Amygdala (tissue), 56 donors: ENCODE measurements at places on chromosomes 7 and 10.

- DNase-seq, result no peak
Measured at GRCh38 chr10:124481717-124482116, 20.1 kb downstream of the LHPP start.

DNA sequence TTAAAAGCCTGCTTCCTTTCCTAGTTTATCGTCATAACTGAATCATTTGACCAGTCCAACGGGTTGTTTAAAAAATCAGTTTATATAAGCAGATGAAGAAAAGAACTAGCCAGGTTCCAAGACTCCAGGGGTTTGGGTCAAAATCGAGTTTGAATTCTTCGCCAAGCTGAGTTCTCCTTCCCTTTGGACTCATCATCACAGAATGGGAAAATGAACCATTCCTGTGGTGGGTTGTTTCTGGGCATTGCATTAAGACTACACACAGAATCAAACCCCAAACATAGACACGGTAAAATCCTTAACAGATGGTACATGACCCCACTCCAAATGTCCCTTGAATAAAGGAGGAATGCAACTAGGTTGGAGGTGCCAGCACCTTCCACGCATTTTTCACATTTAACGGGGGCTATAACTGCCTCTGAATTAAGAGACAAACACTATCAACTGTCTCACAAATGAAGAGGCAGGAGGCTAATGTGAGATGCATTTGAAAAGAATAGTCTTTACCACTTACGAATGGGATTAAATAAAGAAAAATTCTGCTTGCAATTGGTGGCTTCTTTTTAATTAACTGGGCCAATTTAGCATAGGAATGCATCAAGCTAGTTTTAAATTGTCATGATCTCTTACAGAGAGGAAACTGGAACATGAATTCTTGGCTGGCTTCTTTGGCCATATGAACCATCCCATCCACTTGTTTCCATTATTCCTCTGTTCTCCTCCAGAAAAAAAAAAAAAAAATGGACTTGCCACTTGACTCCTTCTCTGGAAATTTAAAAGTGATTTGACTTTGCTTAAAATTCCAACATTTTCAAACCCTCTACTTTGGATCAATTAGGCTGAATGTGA, 61.1 kb downstream of the CHST15 start:
- no peak for DNase-seq

GRCh38 chr7:73373741-73374140, 45.8 kb downstream of the FKBP6 start:
- DNase-seq, result no peak

DNA sequence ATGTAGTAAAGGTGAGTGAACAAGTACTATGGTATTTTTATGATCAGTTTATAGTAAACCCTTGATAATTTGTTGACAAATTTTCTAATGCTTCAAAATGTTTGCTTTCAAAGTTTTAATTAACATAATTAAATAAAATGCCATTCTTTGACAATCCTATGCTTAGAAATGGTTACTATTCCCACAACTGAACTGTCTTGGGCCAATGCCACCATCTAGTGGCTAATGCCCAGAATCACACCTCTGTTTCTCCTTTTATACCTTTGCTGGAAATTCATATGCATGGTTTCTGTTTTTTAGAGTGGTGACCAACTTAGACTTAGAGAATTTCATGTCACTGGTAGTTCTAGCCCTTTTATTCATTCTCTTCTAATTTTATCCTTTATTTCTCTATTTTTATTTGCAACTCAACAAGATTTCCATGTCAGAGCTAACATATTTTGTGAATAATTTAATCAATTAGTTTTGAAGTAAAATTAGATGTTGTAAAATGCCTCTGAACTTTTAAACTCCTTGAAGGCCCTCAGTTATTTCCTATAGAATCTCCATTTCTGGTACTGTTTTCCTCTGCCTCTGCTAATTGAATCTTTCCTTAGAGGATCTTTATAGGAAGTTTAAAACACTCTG, 31.1 kb downstream of the PCGF5 start:
- DNase-seq, result no peak

DNA sequence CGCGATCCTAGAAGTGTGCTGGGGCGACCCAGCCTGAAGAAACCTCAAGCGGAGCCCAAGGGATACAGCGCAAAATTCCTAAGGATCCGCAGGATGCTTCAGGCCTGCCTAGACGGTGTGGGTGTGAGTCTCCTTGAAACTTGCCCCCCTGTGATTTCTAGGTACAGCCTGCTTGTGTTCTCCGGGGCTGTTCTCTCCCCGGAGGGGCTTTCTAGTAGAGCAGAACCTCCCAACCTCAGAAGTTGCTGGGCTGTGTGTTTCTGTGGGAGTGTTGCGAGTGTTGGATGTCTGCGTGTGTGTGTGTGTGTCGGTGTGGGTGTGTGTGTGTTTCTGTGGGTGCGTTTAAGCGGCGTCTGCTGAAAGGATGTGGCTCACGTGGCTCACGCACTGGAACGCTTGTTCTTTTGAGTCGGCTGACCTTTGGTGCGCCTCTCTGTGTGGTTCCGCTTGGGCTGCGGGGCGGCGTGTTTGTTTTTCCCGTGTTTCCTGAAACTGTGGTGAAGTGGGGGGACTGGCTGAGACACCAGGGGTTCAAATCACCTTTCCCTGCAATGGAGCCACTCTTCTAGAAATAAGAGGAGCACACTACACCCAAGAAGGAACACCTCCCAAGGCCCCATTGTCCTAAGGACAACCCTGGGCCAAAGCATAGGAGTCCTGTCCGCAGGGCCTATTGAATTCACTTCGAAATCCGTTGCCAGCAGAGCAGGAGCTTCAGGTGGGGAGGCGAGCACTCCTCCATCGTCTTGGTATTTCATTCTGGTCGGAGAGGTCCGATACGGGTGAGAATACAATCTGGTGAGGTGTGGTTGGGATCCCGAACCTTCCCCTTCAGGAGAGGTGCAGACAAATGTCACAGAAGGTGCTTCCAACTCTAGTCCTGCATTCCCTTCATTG, 25.1 kb upstream of the ZNF273 start:
- DNase-seq, result no peak

DNA sequence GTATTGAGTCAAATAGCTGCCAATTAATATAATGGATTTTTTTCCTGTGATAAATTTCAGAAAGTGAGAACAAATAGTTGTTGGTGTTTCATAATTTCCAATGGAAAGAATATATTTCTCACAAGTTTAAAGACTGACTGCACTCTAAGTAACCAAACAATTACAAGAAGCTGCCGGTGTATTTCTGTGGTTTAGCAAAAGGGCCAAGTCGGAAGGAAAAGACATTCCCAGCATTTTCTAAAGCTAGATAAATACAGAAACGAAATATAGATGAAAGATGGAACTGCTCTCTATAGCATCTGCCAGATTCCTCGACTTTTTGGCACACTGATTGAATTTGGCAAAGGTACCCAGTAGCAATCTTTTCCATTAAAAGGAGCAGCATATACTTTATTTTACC, 92.7 kb upstream of the MKX start:
- DNase-seq, result no peak

- DNase-seq, result no peak
Measured at GRCh38 chr10:74079028-74079935, 71.3 kb downstream of the AP3M1 start.

- no peak for DNase-seq
Measured at GRCh38 chr7:155974186-155974897, 162.1 kb upstream of the SHH start.

- no peak for DNase-seq
Measured at GRCh38 chr7:48004032-48004431, 24.6 kb upstream of the HUS1 start.

DNA sequence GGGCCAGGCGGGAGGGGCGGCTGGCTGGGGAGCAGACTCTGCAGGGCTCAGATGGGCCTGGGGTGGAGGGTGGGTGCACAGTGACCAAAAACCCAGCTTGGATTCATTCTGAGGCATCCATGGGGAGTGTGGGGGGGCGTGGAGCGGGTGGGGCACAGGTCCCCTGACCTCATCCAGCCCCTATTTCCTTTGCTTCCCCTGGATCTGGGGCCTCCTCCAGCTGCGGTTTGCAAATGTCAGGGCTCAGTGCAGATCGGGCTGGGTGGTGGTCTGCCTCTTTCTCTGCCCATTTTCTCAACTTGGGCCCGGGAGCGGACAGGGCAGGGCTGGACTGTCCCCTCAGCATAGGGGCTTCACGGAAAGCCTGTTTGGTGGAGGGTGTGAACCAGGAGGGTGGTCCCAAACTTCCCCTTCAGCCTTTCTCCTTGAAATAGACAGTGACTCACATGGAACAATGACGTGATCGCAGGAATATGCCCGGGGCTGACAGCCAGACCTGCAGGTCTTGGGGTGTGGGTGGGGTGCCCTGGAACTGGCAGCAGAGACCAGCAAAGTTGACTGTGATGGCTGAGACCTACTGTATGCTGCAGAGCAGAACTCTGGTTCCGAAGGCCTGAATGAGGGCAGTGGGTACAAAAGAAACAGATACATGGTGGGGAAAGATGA, 72.9 kb upstream of the PODXL start:
- DNase-seq, result no peak

DNA sequence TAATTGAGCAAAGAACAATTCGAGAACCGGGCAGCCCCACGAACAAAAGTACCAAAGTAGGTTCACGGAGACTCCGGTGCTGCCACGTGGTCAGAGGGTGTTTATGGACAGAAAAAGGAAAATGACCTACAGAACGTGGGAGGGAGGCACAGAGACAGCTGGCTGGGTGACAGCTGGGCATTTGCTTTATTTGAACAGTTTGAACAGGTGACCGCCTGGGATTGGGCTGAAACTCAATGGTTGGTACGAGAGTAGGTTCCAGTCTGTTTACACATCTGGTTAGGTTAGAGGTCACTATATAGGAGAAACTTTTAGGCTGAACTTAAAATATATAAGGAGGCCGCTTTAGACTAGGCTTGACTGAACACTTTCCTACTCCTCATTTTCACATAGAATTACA, 50.6 kb upstream of the CELF2 start:
- DNase-seq, result no peak

DNA sequence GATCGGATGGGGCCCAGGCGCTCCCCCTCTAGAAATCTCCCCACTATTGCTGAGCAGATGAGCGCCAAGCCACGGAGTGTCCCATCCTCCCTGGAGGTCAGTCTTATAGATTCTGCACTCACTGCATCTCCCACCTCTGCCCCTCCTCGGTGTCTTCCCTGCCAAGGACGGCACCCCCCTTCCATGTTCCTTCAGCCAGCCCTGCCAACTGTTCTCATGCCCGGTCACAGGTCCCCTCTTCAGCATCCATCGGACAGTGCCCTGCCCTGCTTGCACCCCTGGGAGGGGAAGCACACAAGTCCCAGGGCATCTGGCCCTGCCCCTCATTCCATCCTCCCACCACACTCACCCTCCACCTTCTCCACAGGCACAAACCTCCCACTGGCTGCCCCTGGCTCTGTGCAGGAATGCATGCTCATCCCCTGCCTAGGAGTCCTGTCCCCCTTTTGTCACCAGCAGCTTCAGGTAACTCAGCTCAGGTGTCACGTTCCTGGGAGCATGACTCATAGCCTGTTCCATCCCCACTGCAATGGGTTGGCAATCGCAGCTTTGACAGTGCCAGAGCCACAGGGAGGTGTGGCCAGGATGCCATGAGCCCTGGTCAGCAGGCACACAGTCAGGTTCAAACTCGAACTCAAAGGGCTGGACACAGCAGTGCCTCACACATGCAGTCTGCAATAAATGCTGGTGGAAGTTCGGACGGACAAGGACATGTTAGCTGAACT, 234.7 kb upstream of the TCERG1L start:
- DNase-seq, result no peak

DNA sequence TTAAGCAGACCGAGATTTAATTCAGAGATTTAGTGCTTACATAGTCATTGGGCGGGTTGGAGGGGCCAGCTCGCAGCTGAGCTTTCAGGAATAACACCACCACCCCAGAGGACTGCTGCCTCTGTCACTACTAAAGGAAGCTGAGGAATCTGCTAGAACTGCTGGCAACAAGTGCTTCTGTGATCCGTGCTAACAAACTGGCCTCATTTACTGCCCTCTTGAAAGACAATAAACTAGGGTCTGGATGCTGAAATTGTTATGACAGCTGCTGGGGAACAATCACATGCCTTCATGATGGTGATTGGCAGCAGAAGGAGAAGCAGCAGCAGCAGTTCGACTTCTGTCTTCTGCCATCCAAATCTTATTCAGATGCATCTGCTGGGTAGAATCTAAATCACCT, 285.5 kb upstream of the TAC1 start:
- peak; percentile 9 for DNase-seq

GRCh38 chr7:106381252-106381651, 96.5 kb upstream of the NAMPT start:
- no peak for DNase-seq
